ENCODE measurements at places on chromosomes 5 and 9.
A peak's percentile ranks its signal among the peaks of the same experiment; 100 is the strongest.

DNA sequence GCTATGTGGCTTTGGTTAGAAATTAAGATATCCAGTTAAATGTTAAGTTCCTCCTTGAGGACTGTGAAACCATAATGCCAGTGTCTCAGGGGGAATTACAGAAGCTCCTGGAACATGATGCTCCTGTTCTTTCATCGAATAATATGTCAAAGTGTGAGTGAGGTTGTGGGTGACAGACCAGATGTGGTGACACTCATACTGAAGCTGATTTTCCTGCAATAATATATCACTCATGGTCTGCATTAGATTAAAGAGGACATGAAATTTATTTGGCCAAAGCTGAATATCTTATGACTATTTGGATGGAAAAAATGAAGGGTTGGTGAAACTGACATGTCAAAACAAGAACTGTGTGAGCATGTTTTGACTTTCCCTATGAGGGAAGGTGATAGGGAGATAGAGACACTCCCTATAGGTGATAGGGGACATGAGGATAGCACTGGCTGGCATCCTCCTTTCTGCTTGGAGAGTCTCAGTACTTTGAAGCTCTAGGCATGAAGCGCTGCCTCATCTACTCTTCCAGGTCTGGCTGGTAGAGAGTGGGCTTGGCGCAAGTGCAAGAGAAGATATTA, 173.5 kb downstream of the ARHGEF28 start:
- DNase-seq: no peak

DNA sequence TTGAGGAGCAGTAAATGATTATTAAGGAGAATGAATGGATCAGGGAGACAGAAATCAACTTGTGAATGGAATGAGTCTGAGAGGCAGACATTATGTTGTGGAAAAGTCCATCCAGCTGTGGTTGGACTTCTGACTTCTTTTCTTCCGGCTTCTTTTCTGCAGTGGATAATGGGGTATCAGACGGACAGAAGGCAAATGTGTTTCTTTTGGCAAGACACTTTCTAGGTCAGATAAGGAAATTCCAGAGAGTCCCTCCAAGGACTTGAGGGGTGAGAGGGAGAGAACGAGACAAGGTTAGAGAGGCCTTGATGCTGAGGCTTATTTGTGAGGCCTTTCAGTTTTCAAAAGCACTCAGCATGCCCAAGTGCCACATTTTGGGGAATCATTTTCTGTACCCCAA, 17.1 kb upstream of the GRHPR start:
- DNase-seq: no peak

DNA sequence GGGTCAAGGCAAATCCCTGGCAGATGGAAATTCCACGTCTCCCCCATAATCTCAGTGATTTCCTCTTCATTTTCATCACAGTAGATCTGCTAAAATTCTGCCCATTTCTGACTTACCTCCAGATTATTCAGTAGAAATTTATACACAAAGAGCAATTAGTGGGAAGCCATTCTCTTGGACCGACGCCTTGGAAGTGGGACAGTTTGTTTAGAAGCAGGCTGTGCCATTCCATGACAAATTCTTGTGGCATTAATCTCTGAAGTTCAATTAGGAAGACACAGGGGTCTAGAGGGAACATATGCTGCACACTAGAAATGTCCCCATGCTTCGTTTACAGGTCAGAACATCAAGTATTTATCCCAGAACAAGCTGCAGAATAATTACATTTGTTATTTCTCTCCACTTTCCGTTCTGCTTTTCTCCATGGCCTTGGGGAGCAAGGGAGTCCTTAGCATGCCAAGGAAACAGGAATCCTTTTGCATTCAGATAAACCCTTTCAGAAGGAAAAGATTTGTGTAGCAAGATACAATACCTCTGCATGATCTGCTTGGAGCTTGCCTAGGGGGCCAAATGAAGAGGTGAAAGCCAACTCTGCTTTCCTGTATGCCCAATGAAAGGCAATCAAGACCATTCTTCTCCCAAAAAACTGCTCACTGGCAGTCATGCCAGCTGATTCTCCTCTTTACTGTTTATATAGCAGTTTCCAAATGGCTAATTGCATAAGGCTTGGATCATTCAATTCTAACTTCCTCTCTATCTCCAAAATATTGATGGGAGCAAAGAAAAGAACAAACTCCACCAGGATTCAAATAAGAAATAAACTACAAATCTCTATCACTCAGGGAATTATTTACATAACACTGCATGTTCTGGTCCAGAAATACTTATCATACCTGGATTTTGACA, 2.5 kb upstream of the PRKACG start:
- DNase-seq: no peak

- no peak for DNase-seq
Measured at GRCh38 chr9:114005371-114006154, 72.5 kb downstream of the AMBP start.

DNA sequence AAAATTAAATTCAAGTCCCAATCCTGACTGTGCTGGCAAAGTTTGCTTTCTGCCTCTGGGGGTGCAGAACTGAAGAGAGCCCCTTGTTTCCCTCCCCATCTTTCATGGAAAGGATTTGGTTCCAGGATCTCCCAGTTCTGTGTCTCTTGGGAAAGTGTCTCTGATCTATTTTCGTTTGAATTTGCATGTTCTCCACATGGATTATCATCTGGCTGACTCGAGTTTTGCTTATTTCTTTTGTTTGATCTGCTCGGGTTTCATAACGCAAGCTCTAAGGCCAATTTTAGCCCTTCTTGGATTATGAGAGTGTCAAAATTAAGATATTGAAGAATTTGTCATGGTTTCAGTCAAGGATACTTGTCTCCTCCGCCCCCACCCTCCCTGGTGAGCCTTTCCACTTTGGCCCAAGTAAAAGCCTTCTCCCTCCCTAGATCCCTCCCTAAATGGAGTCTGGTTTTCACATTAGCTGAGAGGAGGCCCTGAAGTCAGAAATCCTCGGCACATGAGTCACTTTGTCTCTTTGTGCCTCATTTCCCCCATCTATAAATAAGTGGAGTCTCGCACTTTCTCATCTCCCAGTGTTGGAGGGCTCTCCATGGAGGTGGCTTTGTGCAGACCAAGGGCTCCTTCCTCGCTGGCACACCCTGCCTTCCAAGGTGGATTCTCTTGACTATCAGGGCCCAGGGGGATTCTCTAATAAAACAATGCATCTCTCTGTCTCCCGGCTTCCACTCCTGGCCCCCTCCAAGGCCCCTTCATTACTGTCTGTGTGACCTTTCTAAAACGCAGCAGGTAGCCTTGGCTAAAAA, 17.3 kb downstream of the ADRB2 start:
- peak; percentile 52 for DNase-seq

- DNase-seq: no peak
Measured at GRCh38 chr9:89740722-89741121, 135.9 kb downstream of the GADD45G start.

GRCh38 chr9:132811985-132812384, 66.1 kb downstream of the AK8 start:
- no peak for DNase-seq

GRCh38 chr9:93826905-93827544, 128.1 kb downstream of the BARX1 start:
- no peak for DNase-seq

- DNase-seq: peak; percentile 23
Measured at GRCh38 chr9:133713150-133713959, 24.8 kb downstream of the SARDH start.

DNA sequence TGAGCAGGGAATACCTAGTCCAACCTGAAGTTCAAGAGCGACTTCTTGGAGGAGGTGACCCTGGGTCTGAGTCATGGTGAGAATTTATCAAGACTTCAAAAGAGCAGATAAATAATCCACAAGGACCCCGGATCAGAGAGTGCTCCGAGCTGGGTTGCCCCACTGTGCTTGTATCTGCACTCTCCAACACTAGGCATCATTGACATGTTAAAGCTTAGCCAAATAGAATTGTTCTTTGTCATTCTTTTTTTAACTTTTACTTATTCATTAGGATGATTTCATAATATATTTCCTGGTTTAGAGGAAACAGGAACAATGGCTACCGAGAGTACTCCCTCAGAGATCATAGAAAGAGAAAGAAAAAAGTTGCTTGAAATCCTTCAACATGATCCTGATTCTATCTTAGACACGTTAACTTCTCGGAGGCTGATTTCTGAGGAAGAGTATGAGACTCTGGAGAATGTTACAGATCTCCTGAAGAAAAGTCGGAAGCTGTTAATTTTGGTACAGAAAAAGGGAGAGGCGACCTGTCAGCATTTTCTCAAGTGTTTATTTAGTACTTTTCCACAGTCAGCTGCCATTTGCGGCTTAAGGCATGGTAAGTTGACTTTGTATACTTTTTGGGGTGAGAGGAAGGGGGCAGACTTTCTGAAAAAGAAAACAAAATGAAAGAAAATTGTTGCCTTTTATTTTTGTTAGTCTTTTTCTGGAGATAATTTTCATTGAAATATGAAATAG, at the start of gene CARD6:
Gene CARD6, plus strand, starts transcription at position 300 of the 738 bp plus-strand sequence. Its CDS starts 16 bp downstream, at position 316.
- DNase-seq: no peak

DNA sequence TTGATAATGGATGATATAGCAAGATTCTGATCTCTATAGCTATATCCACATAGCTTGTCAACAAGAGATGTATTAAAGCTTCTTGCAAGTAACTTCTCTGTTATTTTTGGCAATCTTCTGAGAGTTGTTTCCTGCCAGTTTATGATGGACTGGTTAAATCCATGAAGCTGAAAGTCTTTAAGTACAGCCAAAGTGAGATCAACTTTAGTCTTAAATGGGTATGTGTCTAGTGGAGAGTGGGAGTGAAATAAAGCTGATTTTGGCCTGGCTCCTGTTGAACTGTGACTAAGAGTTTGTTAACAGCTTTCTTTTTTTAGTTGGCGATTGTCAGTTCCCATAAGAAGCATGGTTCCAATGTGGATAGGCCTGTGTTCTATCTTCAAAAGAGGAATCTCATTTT, 350.9 kb upstream of the PCSK5 start:
- no peak for DNase-seq

GRCh38 chr5:126965061-126965475, 65.3 kb downstream of the MARCHF3 start:
- DNase-seq: peak; percentile 52

GRCh38 chr9:87857948-87858335, 24.7 kb upstream of the SPATA31E1 start:
- no peak for DNase-seq

GRCh38 chr5:82991678-82992323, 85.4 kb downstream of the TMEM167A start:
- peak; percentile 71 for DNase-seq

GRCh38 chr5:92468295-92468694, 1085.2 kb upstream of the ARRDC3 start:
- DNase-seq: no peak

Measured in Daoy (cell line).